Foreskin fibroblast (primary cell): ENCODE measurements at places on chromosomes 16 and 17.

- DNase-seq, result no peak
Measured at GRCh38 chr16:50498431-50499155, 49.6 kb upstream of the NKD1 start.

DNA sequence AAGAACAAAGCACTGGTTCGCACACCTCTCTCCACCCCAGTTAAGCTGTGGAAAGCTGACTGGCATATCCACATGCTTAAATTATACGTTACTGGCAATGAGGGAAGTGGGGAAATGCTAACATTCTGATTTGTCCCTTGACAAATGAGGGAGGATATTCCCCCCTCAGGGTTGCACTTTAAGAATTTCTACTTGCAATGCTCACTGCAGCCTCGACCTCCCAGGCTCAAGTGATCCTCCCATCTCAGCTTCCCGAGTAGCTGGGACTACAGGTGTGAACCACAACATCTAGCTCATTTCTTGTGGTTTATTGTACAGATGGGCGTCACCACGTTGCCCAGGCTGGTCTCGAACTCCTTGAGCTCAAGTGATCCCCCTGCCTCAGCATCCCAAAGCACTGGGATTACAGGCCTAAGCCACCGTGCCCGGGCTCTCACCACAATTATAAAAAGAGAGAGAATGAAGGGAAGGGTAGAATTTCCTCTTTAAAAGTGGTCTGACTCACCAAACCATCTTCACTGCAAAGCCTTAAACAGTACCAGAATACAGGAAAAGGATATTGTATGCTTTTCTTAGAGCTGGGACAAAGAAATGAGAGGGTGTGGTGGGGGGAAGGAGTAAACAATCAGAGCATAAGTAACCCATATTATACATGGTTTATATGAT is 38.9 kb downstream of the KANSL1 start:
- DNase-seq, result no peak

DNA sequence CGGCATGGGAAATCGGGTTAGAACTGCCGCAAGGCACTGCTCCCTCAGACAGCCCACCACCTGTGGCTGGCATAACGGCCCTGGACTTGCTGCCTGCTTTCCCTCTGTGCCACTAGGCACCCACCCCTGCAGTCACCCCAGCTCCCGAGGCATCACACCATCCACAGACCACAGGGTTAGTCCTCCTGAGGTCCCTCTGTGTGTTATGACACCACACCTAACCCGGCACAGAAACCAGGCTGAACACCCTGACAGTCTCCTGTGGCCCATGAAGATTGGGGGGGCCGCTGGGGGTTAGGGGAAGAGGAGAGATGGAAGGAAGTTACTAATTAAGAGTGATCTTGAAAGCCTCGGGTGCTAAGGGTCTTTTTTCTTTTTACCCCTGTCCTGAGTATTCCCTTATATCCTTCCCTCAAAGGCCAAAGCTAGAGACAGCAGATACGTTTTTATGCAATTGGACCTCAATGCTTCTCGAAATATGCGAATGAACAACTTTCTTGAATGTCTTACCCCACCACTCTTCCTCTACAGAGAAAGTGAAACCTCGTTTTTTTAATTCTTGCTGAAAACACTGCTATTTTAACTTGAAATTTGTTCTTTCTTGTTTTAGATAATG is 7.0 kb downstream of the CYTH1 start:
- no peak for DNase-seq

GRCh38 chr17:2977157-2977556 is 86.2 kb downstream of the OR1D5 start:
- no peak for DNase-seq

GRCh38 chr17:40720899-40721298 is 17.3 kb upstream of the KRT24 start:
- no peak for DNase-seq

GRCh38 chr16:264440-264951 is 11.2 kb downstream of the RGS11 start:
- DNase-seq, result no peak

DNA sequence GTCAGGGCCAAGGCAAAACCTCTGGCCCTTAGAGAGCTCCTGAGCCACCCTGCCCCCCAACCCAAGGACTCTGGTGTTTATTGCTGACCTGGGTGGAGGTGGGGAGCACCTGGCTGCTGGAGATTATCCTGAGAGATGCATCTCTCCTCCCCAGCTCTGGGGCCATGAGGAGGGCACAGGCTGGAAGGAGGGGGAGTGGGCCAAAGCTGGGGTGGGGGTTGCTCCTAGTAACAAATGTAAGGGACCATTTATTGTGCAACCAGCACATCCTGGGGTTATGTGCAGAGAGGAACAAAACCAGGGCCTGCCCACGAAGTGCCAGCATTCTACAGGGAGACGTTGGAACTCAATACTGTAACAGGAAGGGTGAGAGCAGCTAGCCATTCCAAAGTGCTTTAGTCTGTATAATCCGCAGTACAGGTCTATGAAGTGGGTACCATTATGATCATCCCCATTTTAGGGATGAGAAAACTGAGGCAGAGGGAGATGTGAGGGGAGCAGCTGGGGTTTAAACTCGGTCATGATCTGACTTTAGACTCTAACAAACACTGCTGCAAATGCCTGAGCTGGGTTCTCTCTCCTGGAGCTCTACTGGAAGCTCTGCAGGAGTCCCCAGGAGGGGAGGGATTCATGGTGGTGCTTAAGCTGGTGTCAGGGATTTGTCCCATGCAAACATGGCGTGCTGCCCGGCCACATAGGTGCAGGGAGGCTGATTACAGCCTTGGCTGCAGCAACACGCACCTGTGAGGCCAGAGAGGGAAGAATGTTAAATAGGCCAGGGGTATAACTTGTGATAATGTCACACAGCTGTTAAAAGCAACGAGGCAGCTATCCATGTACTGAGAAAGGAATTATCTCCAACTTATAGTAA is 1.4 kb upstream of the RHBDF2 start:
- no peak for DNase-seq

DNA sequence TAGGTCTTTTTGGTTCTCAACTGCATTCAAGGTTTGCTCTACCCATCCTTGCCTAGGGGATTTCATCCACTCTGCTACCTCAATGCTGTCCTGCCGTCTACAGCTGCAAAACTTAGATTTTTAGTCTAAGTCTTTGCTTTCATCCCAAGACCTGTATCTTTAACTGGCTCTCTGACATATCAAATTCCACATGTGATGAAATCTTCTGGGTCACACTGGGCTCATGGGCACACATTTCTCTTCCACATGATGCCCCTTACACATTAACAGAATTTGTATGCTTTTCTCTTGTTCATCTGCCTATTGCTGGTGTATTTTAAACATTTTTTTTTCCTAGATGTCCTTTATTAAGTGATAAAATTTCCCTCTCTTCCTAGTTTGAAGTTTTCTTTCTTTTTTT is 39.6 kb downstream of the MAF start:
- no peak for DNase-seq

GRCh38 chr16:21283521-21284289 is 5.6 kb upstream of the CRYM start:
- peak; percentile 82 for DNase-seq

- DNase-seq, result no peak
Measured at GRCh38 chr16:49365711-49366509, 7.7 kb upstream of the C16orf78 start.

DNA sequence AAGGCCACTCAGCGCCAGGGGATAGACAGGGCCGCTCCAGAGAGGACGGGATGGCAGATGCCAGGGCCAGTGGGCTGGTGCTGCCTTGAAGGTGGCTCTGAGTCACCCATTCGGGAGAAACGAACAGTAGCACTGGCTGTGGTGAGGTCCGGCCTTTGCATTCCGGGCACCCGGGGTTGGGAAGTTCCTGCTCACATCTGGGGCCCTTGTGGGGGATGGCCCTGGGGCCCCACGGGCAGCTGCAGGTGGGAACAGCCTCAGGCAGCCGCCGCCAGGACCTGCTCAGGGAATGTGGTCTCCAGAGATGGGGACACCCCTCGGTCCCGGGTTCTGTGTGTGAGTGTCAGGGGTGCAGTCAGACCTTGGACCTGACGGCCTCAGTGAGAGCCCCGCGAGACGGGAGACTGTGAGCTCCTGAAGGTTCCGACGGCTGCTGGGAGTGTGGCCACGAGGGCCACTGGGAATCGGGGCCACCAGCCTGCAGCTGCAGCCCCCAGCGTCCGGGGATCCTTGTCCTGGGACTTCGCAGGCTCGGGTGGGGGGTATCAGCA is 1.4 kb downstream of the CBFA2T3 start:
- DNase-seq, result no peak

GRCh38 chr17:80374732-80375585 is 40.0 kb upstream of the ENDOV start:
- no peak for DNase-seq

DNA sequence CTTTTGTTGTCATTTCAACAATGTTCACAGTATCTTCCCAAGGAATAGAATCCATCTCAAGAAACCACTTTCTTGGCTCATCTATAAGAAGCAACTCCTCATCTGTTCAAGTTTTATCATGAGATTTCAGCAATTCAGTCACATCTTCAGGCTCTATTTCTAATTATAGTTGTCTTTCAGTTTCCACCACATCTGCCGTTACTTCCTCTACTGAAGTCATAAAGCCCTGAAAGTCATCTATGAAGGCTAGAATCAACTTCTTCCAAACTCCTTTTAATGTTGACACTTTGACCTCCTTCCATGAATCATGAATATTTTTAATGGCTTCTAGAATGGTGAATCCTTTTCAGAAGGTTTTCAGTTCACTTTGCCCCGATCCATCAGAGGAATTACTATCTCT is 102.1 kb downstream of the CDH13 start:
- no peak for DNase-seq

GRCh38 chr17:28474111-28474531 is 677 bp downstream of the SLC13A2 start:
- DNase-seq, result no peak

DNA sequence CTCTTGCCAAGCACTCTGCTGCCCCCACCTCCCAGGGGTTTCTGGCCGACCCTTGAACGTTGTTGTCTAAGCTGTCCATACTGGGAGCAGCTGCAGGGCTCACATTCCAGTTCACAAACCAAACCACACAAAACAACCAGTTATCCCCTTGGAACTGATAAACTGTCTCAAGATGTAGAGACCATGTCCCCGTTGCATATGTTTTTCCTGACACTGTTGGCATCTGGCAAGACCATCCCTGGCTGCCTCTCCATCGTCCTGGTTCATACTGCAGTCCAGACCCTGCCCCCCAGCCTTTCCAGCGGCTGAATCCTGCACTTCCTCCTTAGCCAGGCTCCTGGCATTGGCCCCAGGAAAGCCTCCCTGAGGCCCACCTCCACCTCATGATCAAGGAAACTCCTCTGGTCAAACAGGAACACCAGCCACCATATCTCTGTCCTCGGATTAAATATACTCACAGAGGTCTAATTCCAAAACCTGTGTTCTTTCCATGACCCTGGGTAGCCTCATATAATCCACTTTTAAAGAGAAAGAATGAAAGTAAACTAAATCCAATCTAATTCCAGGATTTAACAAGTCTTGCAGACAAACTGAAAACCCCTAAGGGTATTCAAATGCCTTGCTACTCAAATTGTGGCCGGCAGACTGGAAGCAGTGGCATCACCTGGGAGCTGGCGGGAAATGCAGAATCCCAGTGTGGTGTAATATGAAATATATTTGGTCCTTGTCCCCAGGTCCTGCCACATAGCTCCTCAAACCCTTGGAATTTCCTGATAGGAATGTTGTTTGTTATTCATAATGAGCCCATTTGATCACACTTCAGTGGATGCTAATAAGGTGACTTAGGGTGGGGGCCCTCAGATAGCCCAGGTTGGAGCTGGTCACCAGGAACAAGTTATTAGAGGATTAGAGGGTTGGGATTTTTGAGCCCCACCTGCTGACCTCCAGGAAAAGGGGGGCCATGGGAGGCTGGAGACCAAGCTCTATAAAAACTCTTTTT is 14.2 kb downstream of the GAS7 start:
- no peak for DNase-seq

DNA sequence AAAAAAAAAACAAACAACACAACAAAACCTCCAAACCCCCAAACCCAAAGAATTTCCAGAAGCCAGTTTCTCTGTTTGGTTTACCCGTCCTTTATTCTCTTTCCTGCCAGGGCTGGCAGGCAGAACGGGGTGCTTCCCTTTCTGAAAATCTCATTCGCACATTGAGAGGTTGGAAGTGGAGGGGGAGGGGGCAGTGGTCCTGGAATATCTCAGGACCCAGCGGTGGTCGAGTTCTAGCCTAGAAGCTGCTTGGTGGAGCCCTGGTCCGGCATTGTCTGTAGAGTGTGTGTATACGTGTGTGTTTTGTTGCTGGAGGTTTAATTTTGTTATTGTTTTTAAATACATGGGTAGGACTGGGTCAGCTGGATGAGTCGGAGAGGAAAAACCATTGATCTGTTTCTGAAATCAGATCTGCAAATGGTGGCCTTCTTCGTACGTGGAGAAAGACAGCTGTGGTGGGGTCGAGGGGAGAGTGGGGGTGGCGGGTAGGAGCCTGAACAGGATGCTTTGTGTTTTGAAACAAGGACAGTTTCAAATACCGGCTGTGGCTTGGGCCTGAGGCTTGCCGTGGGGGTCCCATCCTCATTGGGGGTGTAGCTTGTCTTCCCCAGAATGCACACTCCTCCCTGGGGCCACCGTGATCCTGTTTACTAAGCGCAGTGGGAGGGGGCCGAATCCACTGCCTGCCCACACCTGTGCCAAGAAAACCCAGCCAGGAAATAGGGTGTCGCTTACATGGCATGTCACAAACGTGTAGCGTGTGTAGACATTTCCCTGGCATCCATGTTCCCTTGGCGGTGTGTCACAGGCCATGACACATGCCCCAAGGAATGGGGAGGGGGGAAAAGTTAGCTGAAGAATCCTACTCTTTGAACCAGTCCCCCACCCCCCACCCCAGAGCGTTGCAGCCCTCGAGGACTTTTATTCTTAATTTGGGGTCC is 1.6 kb downstream of the CMIP start:
- DNase-seq, result peak; percentile 78

DNA sequence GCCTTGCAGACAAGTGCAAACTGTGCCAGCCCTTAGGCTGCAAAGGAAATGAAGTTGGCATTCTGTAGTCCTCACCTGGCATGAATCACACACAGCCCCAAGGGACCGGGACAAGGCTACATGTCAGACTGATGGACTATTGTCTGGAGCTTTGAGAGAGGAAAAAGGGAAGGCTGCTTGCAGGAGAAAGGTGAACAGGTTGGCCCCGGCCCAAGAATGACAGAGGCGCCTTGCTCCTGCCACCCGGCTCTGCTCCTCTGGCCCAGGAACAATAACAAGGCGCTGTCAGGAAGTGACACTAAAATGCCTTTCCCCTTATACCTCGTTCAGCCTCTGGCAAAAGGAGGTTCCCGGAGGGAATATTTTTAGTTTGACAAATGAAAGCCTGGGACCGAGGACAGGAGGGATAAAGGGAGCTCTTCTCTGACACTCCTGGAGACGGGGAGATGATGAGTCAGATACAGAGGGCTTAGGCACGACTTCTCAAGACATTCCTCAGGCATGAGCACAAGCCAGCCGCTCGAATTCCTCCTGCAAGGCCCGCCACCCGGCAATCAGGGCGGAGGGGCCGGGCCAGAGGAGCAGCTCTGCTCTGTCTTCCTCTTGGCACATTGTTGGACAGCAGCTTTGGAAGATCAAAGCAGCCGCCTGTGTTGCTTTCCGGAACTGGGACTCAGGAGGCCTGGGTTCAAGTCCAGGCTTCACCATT is 105.8 kb downstream of the NOG start:
- peak; percentile 89 for DNase-seq
